Central memory CD4-positive, alpha-beta T cell (primary cell): ENCODE measurements at places on chromosomes 5 and 9.

GRCh38 chr9:93345643-93346230 lies 105.7 kb upstream of the FAM120A start:
- no peak for DNase-seq

DNA sequence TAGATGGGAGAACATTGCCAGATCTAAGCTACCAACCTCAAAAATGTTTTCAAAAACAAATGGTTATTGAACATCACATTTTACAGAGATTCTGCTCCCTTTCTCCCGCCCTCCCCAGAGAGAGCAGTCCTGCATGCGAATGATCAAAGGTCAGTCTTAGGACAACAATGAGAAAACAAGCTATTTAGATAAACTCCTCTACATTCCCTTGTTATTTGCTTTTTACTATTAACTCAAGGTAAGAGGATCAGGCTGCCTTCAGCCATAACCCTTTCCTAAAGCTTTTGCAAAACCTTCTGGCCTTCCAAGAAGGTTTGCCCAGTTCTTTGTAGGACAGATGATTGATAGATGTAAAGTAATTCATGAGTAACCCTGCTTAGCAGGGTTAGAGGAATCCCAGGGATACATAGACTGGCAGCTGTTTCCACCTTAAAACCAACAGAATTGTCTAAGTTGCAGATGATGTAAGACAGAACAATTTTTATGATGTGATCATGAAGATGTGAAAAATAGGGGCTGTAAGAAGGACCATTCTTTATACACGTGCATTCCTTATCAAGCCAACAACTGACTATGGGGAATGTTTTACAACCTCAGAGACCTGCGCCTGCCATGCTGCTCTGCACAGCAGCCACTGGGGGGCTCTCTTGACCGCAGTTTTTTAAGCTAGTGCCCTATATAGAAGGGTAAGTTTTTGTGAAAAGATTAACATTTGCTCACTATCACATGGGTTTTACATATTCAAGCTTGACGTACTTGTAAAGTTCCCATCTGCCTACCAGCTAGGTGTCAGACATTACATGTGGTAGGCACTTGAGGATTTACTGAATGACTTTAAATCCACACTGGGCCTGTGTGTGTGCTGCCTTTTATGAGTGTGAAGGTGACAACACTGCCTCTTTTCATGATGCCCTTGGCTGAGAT lies 2.3 kb upstream of the ZNF782 start:
- DNase-seq = peak; percentile 60

GRCh38 chr5:65907135-65907534 lies 19.2 kb upstream of the ERBIN start:
- no peak for DNase-seq

DNA sequence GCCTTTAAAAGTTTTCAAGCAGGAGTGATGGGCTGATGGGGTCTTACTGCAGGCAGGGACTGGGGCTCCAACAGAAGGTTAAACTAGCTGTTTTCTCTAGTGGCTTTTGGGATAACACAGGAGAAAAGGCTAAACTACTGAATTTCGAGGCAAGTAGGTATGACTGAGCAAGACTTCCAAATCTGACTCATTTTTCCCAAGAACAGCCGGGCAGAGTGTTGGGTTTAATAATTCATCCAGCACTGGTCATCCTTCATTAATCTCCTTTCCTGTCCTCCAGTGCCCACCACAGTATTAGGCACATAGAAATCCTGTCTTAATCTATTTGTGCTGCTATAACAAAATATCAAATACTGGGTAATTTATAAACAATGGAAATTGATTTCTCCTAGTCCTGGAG lies 20.5 kb downstream of the MSX2 start:
- no peak for DNase-seq

GRCh38 chr5:41869151-41869723 lies 988 bp downstream of the OXCT1 start:
- no peak for DNase-seq

GRCh38 chr5:43227655-43228054 lies 35.6 kb downstream of the NIM1K start:
- DNase-seq = no peak

DNA sequence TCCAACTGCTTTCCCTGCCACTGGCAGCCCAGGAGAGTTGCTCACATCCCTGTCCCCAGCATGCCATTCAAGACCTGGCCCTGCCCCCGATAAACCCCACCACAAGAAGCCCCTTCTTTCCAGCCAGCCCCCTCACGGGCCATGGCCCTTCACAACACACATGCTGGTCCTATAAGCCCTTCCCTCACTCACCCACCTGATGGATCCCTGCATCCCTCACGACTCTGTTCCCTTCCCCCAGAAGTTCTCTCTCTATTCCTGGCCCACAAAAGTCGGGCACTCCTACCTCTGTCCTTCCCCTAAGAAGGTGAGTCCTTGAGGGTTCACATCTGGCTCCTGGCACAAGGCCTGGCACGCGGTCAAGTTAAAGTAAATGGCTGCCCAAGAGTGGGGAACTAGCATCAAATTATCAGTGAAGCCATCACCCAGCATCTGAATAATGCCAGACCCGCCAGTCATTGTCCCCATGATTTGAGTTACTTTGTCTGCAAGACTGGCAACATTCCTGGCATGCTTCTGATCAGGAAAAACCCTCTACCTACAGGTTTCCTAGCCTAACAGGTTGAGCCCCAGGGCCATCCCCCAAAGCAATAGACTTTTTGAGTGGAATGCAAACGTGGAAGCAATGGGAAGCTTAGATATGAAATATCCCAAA lies 65.9 kb downstream of the CRB2 start:
- no peak for DNase-seq

DNA sequence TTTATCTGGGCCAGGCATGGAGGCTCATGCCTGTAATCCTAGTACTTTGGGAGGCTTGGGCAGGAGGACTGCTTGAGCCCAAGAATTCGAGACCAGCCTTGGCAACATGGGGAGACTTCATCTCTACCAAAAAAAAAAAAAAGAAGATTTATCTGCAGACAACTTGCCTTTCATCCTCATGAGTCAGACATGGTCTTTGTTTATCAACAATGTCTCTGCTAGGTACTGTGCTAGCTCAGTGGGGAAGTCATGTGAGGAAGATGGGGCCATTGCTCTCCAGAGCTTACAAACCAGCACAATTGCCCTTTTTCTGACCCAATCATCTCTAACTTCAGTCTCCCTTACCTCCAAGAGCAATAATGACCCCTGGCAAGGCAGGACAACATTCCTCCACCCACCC lies 1.6 kb downstream of the URM1 start:
- DNase-seq = no peak

DNA sequence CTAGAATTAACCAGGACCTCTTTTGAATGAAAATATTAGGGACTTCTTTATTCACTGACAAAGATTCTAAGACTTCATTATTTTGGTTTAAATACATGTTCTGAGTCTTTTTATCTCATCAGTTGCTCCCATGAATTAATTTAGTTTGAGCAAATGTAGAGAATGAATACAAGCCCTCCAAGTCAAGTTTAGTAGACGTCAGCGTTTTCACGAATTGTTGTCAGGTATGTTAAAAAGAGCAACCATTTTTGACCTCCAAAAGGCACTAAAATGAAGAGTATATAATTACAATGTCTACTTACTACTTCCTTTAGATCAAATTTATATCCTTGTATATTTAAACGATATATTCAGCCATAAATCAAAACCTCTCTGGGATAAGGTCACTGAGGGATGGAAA lies 809.3 kb upstream of the CDH6 start:
- DNase-seq = no peak

DNA sequence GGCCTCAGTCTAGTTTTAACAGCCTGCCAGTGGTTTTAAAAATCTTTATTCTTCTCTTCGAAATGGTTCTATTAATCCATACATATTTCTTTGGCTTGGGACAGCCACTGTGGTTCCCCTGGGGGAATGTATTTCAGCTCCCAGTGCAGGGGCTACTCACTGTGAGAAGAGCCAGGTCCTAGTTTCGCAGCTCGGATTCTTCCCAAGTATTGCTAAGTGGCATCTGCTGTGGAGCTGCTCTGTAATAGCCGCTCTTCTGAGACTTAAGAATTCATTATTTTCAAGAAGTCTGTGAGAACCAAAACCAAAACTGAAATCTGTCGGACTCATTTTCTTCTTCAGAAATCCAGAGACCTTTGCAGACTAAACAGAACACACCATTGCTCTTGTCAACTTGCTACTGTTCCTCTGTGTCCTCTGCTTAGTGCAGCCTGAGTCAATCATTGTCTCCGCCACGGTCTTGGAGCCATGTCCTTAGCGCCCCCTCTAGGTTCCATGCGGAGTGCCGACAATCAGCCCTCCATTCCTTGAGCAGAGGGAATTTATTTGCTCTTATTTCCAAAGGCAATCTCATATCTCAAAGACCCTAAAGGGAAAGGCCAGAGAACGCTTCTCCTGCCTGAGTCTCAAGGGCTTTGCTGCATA lies 478.2 kb downstream of the SPATA31D1 start:
- no peak for DNase-seq

GRCh38 chr5:122201365-122201764 lies 72.0 kb downstream of the ZNF474 start:
- no peak for DNase-seq

DNA sequence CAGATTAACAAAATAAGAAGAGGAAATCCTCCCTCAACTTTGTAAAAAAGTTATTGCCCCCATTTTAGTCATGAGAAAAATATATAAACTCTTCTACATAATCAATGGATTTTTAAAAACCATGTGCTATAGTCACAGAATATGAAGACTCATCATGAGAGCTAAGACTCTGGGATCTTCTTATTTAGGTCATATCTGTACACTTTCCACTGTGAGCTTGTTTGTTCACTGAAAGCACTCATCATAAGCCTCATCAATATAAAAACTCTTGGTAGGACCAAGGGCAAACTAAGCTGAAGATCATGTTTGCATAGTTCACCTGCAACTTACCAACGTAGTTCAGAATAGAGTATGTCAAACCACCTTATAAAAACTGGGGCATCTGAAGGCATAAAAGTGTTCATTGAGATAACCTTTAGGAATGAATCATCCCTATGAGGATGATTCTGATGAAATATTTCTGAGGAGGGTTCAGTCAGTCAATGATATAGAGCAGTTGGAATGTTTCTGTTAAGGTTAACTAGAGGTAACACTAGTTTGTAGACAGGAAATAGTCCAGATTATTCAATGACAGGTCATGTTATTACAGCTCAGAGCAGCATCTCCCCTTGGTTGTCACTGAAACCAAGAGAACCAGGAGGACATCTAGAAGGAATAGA lies 289.9 kb upstream of the SMC2 start:
- DNase-seq = no peak

DNA sequence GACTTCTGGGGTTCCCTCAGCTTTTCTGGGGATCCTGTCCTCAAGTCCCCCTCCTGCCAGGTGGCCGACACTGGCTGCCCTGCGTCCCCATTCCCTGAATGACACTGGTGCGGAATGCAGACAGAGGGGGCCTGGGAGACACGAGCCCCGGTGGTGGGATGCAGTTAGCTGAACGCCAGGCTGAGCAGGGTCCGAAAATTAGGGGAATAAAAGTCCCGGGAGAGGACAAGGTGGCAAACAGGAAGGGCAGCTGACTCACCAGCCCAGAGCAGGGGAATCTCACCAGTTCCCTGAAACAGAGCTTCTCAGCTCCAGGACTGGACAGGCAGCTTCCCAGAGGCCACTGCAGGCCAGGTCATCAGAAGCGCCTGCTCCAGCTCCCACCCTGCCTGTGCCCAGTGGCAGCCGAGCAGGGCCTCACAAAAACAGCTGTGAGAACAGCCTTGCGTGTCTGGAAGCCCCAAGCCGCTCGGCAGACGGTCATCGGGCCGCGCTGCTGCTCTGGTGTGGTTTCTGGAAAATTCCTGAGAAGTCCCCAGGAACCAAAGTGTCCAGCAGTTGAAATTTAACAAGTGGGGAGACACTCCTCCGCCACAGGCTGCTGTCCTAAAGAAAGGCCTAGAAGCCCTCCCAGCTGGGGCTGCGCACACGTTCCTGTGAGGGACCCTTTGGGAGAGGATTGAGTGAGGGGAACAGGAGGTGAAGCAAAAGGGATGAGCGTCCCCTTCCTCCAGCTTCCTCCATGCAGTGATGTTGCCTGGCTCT lies 47.6 kb upstream of the EXOC3 start:
- no peak for DNase-seq

- DNase-seq = no peak
Measured at GRCh38 chr9:77427256-77427927, 220.7 kb downstream of the GNA14 start.

- DNase-seq = no peak
Measured at GRCh38 chr9:116656501-116656971, 30.6 kb upstream of the TRIM32 start.

GRCh38 chr9:88373045-88373444 lies 15.2 kb upstream of the SPIN1 start:
- no peak for DNase-seq

DNA sequence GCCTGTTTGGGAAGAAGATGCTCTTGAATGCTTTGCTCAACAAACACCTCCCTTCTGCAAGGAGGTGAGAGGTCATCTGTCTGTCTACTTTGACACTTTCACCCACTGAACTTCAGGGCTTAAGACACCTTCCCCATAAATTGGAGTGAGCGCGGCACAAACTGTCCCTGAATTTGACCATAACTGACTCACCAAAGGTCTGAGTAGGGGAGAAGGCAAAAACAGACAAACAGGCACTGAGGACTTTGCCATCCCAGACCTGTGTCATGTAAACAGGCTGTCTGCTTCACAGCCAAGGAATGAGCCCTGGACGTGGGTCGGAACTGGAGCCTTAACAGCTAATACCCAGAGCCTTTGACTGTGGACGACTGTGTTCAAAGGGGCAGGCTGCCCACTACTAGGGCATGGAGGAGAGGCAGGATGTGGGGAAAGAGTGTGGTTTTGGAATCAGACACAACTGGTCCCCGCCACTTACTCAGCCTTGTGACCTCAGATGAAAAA lies 320.9 kb upstream of the KLF4 start:
- no peak for DNase-seq

DNA sequence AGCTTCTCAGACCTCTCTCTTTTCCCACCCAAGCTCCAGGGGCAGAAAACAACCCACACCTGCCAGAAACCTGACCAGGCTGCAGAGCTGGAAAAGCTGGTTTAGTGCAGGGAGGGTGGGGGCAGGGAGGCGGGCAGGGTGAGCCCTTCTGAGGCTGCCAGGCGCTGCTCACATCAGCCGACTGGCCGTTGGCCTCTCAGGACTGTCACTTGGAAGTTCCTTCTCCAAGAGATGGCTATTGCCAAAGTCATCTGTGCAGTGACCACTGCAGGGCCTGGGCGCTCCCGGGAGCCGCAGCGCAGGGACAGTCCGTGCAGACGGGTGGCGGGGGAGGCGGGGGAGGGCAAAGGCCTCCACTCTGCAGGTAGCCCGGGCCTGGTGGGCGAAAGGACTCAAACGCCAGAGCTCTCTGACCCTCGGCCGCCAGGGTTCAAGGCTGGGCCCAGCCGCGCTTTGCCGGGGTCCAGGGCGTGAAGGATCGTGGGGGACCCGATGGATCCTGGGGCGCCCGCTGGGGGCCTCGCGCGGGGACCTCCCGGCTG lies 205.0 kb upstream of the IER5L start:
- no peak for DNase-seq
